Eye (tissue), 1 donor: ENCODE measurements at places on chromosomes 11 and 22.

GRCh38 chr11:64206457-64207255, at the start of gene FERMT3:
Gene FERMT3 (plus strand): TSS chr11:64206721. CDS start chr11:64207365, 644 bp downstream.
- DNase-seq = no peak

GRCh38 chr22:17115945-17116565, 5.1 kb downstream of the TMEM121B start:
- no peak for DNase-seq

DNA sequence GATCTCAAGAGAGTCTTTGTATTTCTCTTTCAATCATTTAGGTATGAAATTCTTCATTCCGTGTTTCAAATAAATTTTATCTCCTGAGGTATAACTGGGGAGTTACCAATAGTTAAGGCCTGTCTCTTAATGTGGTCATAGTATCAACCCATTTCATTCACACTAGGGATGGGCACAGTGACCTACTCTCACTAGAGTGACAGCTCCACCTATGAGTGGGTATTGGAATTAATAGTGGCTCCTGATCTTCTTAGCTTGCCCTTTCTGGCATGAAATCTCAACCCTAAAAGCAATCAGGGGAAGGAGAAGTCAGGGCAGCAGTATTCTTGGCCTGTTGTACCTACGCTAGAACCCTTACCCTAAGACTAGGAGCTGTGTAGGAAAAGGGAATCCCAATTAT, 507.7 kb downstream of the FAM181B start:
- no peak for DNase-seq

- peak; percentile 33 for DNase-seq
These were observed 31.7 kb upstream of the PARVB start for GRCh38 chr22:43992331-43992821.

DNA sequence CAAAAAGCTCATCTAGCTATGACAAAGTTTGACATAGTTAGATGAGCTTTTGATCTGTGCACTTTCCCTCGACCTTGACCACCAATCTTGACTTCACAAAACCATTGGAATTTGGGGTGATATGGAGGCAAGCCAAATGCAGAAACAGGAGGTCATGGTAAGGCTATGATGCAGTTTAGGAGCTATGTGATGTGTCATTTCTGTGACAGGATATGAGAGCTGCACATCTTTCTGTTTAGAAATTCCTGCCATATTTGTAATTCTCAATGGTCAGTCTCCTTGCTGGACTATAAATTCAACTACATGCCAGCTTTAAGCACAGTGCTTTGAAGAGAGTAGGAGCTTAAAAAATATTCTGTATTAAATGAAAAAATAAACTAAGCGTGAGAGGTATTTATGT, 12.9 kb downstream of the OR51B6 start:
- no peak for DNase-seq

DNA sequence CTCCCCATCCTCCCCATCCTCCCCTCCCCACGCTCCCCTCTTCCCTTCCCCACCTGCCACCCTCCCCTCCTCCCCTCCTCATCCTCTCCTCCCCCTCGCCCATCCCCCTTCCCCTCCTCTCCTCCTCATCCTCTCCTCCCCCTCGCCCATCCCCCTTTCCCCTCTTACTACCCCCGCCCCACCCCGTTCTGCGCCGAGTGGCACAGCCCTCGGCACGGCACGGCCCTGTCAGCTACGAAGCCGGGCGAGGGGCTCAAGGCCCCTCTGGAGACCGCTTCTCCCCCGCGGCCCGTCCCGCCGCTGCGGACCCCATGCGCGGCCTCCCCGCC, 449.9 kb downstream of the OPCML start:
- peak; percentile 69 for DNase-seq

DNA sequence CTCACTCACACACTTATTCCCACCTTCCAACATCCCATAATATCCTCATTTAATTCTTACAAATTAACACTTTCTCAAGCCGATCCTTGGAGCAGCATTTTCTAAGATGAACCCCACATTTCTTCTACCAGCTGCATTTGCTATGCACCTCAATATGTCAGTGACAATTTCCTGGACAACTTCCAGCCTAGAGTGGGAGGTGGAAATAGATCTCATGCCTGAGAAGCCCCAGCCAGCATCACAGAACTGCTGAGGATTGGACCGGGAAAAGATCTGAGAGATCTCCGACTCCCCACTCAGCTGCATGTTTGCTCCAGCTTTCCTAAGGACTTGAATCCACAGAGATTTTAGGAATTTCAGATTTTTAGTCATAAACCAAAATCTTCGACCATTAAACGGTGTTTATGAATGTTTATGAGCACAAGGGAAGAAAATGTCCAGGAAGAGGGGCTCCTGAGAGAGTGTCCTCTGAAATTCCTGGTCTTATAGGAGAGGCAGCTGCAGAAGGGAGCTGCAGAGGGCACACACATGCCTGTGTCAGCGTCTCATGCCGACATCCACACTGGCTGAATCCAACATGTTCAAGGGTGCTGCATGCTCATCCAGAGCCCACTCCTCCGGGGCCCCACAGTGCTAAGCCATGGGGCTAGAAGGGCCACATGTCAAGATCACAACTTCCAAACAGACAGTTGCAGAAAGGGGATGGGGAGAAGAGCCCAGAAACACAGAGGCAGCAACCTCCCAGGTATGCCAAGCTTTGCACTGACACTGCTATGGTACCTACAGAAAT, 68.6 kb downstream of the MICAL3 start:
- DNase-seq = no peak

GRCh38 chr22:38043151-38044039, 13.8 kb upstream of the PICK1 start:
- no peak for DNase-seq

DNA sequence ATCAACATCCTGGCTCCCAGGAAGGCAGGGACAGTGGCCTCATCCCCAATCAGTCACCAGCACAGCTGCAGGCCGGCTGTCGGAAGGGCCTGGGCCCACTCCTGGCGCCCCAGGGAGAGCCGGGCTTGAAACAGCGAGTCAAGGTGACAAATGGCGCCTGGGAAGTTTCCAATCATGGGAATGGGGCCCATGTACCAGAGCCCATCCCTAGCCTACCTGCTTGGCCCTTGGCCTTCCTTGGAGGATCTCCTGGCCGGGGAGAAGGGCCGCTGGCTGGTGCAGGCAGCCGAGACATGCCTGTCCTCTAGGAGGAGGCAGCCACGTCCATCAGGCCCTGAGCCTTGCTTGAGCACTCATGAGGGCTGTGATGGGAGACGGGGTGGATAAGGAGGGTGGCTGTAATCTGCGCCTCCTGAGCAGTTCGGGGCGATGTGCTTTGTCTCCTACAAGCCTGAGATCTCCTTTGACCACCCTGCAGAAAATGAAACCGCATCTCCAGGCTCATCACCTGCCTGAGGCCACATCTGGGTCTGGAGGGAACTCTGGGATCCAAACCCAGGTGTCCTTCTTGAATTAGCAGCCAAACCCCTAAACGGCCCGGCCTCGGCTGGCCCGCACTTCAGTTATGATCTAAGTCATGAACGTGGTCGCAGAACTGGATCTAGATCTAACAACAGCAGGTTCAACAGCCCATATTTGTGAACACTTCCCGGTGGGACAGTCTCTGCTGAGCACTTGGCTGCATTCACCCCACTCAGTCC, 862.0 kb downstream of the TBC1D22A start:
- DNase-seq = peak; percentile 18

- no peak for DNase-seq
These were observed 60.7 kb upstream of the MUC15 start for GRCh38 chr11:26632691-26633159.

GRCh38 chr22:48742191-48742555, 1085.5 kb downstream of the BRD1 start:
- no peak for DNase-seq

DNA sequence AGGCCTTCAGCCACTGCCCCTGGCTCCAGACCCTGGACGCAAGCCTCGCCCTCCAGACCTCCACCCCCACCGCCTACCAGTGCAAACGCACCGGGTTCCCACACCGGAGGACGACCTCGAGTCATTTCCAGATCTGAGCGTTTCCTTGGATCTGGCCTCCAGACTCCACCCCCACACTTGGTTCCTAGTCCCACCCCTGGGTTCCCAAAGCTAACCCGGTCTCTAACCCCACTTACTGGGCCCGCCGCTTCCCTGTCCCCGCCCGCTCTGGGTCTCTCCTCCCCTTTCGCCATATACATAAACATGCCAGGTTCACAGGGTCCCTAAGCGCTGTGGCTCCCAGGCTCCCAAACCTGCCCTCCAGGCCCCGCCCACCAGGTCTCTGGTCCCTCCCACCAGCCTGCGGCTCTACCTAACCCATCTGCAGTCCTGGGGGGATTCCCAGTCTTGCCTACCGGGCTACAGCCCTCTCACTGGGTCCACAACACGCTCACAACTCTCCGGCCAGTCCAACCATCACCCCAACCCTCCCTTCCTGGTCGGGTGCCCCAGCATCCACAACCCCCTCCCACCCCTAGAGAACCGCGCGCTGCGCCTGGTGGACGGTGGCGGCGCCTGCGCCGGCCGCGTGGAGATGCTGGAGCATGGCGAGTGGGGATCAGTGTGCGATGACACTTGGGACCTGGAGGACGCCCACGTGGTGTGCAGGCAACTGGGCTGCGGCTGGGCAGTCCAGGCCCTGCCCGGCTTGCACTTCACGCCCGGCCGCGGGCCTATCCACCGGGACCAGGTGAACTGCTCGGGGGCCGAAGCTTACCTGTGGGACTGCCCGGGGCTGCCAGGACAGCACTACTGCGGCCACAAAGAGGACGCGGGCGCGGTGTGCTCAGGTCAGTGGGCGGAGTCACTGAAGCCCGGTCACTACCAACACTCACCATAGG, 36.7 kb downstream of the CD6 start:
- DNase-seq = peak; percentile 48

- DNase-seq = no peak
These were observed 89.0 kb downstream of the OPCML start for GRCh38 chr11:133443206-133443747.

GRCh38 chr11:102272047-102272824, 45.0 kb upstream of the BIRC3 start:
- DNase-seq = no peak

DNA sequence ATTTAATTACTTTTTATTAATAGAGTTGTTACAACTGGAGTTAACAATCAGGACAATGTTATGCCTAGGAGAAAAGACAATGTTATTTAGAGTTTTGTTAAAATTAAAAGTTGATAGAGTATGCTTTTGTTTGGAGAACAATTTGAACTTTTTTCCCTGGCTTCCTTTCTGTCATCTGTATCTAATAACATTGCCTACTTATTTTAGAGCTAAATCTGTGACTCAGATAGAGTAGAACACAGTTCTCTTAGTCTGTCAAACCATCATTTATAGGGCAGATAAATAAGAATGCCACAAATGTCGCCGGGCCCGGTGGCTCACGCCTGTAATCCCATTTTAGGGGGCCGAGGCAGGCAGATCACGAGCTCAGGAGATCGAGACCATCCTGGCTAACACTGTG, 28.9 kb upstream of the YAP1 start:
- no peak for DNase-seq
